Neuronal stem cell (in vitro differentiated cells): ENCODE measurements at places on chromosomes 7 and 10.

DNA sequence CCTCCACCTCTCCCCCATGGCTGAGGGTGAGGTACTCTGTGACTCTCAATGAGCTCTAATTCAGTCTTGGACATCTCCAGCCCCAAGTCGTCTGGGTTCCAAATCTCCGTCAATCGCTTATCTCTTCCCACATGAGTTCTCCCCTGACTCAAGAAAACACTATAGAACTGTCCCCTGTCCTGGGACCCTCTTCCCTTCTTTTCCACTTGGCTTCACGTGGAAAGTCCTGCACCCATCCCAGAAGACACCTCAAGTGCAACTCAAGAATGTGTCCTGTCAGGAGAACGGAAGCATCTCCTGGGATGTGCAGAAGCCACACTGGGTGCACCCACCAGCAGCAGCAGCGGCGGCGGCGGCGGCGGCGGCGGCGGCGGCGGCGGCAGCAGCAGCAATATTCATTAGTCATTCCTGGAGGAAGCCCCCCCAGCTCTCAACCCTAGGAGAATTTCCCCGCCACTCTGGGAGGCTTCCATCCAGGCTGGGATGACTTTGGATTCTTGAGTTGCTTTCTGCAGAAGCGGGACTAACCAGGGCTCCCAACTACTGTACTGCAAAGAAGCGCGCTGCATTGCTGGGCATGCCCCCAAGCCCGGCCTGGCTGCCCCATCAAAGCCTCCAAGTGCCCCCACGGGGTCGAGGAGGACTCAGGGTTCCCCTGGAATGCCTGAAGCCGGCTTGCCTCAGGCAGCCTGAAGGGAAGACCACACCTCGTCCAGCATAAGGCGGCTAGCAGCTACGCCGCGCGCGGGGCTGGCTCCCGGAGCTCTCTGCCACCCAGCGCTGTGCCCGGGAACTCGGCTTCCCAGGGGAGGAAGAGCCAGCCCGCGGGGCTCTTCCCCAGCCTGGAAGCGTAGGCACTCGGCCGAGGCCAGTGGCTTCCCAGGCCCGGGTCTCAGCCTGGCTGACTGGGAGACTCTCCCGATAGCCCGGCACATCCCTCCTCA, 1.0 kb downstream of the CRTAC1 start:
- peak; percentile 29 for DNase-seq

DNA sequence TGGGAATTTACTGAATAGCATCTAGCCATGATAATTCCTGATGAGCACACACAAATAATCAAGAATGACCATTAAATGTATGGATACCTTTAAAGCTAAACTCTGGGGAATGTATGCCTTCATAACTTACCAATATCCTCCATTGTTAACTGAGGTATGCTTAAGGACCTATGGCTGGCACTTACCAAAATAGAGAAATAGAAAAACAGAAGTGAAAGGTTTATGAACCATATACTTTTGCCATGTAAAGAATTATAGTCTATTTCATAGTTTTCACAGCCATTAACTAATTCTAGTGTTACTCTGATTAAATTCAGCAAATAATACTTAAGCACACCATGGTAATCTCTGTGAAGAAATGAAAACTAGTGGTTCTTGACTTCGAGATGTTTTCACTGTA, 1360.6 kb upstream of the LRRTM3 start:
- DNase-seq: no peak

DNA sequence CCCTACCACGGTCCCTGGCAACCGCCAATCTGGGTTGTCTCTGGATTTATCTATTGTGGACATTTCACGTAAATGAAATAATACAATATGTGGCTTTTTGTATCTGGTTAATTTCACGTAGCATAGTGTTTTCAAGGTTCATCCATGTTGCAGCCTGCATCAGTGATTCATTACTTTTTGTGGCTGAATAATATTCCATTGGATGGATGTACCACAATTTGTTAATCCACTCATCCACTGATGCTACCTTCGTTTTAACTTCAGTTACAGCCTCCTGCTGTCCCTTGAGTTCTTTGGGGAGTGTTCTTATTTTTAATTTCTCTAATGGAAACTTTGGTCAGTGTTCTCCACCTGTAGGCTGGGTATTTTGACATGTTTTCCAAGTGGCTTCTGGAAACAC, 49.5 kb downstream of the GRK5 start:
- no peak for DNase-seq

- DNase-seq: no peak
These were observed 202.2 kb upstream of the ETV1 start for GRCh38 chr7:14191686-14192098.

DNA sequence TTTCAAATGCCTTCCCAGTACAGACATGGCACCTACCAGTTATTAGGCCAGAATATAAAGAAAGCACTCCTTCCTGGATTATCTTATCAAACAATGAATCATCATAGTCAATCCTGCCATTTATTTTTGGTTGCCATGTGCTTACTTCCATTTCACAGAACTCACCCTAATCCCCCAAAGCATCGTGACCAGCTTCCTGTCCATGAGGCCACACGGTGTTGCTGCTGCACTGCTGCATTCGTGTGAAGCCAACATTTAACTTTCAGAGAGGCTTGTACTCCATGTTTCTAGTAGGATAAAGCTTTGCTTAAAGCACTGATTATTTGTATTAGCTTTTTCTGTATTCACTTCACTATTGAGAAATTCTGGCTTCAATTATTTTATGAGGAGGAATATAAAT, 14.4 kb downstream of the COL28A1 start:
- DNase-seq: no peak

GRCh38 chr10:21318540-21319167, 206.8 kb downstream of the SKIDA1 start:
- no peak for DNase-seq

DNA sequence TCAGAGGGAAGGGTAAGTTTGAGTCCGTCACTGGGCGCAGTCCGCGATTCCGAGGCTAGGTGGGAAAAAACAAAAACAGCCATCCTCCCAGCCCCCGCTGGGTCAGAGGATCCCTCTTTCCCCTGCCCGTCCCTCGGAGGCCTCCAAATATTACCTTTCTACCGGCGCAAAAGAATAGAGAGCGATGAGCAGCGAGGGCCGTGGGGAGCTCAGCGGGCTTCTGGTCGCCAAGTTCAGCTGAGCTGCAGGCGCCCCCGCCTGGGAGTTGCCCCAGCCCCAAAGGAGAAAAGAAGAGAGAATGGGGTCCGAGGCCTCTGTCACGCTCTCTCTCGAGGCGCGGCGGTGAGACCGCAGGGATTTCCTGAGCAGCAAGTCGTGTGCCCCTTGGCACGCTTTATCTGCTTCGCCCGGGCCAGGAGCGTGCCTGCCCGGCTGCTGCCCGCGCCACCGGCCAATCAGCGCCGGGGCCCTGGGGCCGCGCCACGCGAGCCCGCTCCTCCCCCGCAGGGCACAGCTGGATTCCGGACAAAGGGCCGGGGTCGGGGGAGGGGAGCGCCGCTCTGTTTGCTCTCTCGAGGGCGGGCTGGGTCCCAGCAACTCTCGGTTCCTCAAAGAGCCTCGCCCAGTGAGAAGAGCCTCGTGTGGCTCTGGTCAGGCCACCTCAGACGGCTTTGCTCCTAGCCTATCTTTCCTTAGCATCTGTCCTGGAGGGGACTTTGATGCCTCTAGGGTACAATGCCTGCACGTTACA, at the start of gene NEUROG3:
Gene NEUROG3, minus strand, starts transcription at position 367 of the 751 bp plus-strand sequence. CDS start 379 bp downstream, outside the sequence.
- no peak for DNase-seq

GRCh38 chr10:22690158-22690557, 24.2 kb downstream of the PIP4K2A start:
- DNase-seq: no peak

GRCh38 chr10:32459051-32459698, 13.2 kb downstream of the CCDC7 start:
- no peak for DNase-seq

- no peak for DNase-seq
These were observed 78.0 kb upstream of the DYNC1I1 start for GRCh38 chr7:95694334-95694733.

DNA sequence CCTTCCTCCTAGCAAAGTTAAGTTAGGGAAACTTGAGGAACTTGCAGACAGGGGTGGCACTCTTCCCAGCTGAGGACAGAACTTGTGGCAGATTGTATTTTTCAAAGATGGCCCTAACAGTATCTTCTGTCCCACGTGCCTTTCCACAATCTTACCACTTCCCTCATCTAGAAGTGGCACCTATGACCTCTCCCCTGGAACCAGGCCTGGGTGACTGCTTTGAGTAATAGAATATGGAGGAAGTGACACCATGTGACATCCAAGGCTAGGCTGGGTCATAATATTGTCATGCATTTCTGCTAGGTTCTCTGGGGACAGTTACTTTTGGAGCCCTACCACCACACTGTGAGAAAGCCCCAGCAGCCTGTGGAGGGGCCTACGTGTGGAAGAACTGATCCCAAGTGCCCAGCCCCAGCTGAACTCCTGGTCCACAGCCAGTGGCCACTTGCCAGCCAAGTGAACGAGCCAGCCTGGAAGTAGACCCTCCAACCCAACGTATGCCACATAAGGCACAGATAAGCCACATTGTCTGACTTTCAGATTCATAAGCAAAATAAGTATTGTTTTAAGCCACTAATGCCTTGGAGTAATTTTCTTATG, 193.7 kb downstream of the PTPN20 start:
- no peak for DNase-seq

GRCh38 chr7:66399566-66399965, 194.4 kb downstream of the TPST1 start:
- DNase-seq: no peak

GRCh38 chr7:12229046-12229445, 18.0 kb downstream of the TMEM106B start:
- DNase-seq: no peak

DNA sequence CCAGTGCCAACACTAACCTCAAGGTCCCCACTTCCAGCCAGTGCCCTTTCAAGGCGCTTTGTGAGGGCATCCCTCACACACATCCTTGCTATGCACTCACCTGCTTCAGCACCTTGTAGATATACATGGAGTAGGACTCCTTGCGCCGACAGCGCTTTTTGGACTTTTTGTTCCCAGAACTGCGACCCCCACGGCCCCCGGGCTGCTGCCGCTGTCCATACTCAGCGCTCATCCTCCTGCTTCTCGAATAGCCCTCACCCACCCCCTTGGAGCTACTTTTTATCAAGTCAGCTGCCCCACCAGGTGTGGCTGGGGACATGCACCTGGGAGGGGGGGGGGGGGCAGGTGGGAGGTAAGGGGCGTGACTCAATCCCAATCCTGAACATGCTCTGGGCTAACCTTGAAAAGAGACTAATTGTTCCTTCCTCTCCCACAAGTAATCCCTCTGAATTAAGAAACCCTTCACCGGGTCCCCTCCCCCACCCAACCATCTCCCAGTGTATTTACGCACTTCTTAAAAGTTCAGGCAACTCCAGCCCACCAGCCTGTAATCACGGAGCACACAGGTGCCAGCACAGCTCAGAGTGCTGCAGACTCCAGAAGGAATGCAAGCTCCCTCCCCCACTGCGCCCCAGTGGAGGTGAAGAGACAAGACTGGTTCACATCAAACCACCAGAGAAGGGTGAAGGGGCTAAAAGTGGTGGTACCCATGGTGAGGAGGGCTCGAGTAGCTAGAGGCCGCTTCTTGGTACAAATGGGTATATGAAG, at the start of gene H2BK1:
Gene H2BK1, minus strand, starts transcription at position 402 of the 768 bp plus-strand sequence. Its CDS starts 170 bp downstream, at position 232.
- DNase-seq: no peak

DNA sequence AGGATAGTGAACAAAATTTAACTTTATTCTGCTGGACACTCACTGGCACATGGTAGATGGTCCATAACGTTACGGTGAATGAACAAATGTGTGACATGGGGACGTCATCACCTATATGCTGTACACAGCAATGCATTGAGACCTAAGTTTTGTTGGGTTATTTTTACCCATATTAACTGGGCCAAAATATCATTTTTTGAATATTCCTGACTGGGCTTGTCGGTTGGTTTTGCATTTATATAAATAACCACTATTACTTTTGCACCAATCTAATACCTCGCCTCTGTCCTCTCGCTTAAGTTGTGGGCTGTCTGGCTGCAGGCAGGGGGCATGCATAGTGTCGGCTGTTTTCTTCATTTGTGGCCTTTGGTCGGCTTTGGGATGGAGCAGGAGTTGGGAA, 161.7 kb downstream of the USP6NL start:
- no peak for DNase-seq

DNA sequence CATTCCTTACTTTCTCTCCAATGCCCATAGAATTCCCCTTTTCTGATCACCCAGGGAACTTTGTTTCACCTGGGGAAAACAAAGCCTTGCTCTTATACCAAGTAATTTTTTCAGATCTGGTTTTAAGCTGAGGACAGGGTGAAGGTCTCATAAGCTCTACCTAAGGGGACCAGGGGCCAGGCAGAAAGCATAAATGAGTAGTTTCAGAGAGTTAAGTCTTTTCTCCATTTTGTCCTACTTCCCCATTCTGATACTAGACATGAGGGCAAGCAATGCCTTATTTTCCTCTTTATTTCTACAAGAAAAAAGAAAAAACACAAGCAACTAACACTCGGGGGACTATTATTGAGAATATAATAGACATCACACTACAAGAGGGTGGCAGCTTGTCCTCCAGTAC, 2.9 kb downstream of the AKR1D1 start:
- no peak for DNase-seq

DNA sequence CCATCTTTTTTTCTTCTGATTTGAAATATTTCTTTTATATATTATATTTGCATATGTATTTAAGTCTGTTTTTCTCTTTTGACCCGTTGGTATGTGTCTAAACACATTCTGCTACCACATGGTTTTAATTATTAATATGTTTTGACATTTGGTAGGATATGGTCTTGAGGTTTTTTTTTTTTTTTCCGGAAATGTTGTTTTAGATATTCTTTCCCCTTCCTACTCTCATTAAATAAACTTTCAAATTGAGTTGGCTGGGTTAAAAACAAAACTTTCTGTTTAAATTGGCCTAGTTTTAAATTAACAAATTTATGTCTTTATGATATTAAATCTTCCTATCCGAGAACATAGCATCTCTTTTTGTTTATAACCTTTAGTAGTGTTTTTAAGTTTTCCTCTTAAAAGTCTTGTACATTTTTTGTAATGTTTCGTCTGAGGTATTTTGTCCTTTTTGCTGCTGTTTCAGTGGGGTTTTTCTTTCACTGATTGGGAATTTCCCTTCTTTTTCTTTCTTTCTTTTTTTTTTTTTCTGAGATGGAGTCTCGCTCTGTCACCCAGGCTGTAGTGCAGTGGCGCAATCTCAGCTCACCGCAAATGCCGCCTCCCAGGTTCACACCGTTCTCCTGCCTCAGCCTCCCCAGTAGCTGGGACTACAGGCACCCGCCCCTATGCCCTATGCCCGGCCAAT, 25.4 kb downstream of the STAM start:
- no peak for DNase-seq

GRCh38 chr10:117132751-117133231, 5.3 kb downstream of the VAX1 start:
- peak; percentile 58 for DNase-seq

DNA sequence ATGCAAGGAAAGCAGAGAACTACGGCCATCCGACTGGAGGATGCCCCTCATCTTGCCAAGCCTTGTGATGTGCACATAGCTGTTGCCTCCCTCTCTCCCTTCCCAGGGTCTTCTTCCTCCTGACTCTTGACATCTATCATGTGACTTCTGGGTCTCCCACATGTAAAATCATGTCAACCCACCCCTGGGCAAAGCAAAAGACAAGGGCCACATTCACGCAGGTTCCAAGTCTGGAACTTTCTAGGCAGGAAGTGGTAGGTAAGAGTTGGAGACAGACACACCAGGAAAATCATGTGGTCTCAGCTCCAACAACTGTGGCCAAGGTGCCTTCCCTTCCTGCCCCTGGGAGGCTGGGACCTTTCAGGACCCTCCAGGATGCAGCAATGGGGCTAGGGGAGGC, 187.3 kb downstream of the CXCL12 start:
- DNase-seq: no peak
